Trophoblast cell (in vitro differentiated cells and primary cell): ENCODE measurements at places on chromosomes 16 and 17.

DNA sequence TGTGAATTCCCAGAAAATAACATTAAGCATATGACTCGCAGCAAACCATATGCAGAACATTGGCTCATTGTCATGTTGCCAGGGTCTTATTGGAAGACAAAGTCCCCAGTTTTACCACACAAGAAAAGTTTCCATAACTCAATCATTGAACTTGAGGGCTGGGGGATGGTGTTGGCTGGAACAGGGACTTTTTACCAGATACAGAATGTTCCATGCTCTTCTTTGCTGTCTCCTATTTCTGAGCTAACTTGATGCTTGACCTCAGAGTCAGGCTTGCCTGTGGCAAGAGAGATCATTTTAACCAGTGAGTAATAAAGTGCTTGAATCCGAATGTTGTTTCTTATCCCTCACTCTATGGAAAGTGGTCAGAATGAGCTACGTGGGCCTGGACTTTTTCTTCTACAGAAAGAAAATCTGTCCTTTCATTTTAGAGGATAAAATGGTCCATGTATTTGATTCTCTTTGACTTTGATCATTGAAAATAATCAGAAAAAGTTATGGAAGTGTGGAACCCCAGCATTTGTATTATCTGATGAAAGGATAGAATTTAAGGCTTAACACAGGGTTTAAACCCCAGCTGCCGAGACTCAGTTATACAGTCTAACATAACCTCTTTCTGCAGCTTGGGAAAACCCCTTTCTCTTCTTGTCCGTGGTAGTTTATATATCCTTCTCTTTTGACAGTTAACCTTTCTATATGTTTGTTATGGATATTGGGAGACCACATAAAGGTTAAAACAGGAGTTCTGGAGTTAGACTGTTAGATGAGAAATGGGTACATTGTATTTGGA, 67.0 kb downstream of the TUBD1 start:
- DNase-seq: peak; percentile 2

DNA sequence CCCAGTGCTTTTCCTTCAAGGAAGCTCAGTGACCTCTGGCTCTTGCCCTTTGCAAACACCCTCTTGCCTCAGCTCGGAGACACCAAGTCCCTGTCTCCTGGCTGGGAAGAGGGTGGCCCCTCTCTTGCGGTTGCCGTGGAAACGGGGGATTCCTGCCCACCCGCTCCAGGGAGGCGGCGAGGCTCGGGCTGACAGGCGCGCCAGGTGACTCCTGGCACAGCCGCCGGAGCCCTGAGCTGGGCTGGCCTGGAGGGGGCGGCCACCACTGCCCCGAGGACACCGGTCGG, 71.4 kb downstream of the ABR start:
- no peak for DNase-seq

- DNase-seq: no peak
Observed at GRCh38 chr17:61519754-61520440, 67.7 kb downstream of the TBX4 start.

DNA sequence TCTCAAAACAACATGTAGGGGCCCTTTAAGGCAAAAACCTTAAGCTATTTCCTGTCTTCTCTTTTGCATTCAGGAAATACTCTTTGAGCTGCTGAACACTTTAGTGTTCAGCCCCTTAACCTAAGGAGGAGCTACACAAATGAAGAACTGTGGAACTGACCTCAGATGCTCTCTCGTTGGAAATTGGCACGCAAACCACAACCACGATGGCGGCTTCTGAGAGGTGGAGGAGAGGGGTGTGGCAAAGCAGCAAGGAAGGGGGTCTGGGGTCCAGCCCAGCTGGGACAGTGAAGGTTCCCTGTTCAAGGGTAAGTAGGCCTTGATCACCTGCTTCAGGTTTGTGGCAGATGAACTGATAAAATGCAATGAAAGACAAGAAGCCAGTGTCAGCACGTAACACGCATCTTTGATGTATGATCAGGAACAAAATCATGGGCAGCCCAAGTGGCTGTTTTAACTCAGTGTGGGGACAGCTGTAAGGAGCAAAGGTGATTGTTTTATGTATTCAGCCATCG, 291.6 kb upstream of the TNRC6C start:
- DNase-seq: no peak

DNA sequence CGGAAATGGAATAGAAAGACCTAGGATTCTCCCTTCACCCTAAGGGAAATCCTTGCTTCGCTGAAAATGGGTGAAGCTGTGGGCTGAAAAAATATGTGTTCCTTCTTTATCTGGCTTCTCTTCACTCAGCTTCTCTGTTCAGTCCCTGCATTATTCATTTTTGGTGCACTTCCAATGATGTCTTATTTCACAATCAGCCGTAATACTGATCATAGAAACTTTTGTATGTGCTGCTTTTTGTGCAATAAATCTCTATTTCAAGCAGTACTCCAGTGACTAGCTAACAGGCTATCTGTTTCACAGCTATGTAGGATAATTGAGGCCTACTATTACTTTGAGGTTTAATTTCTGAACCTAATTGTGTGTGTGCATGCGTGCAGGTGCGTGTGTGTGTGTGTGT, 144.6 kb downstream of the FOXL1 start:
- no peak for DNase-seq

DNA sequence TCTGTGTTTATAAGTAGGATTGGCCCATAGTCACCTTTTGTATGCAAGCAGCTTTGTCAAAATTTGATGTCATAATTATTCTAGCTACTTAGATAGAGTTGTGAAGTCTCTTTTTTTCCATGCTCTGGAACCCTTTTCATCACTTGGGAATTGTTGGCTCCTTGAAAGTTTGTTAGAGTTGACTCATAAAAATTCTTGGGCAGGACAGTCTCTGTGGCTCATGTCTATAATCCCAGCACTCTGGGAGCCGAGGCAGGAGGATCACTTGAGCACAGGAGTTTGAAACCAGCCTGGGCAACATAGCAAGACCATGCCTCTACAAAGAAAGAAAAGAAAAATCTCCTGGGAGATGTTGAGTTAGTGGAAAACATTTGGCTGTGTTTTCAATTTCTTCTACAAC, 45.7 kb upstream of the MRC2 start:
- DNase-seq: no peak

DNA sequence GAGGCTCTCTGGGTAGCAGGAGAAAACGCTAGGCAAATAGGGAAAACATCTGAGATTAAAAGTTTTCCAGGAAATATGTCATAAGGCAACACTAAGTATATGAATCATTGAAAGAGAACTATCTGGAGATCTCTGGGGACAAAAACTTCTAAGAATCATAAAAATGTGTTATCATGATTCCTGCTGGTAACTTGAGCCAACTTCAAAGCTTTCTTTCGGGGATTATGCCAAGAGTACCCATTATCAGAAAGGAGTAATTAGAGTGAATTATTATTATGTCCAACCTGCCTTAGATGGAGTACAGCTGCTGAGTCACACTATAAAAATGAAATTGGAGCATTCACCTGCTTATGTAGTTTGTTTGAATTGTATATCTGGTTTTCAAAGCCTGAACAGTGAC, 488.5 kb upstream of the SOX9 start:
- DNase-seq: peak; percentile 61

- no peak for DNase-seq
Observed at GRCh38 chr17:69533481-69534234, 119.2 kb downstream of the MAP2K6 start.

- DNase-seq: no peak
Observed at GRCh38 chr17:4950075-4950745, 709 bp upstream of the ENO3 start.

DNA sequence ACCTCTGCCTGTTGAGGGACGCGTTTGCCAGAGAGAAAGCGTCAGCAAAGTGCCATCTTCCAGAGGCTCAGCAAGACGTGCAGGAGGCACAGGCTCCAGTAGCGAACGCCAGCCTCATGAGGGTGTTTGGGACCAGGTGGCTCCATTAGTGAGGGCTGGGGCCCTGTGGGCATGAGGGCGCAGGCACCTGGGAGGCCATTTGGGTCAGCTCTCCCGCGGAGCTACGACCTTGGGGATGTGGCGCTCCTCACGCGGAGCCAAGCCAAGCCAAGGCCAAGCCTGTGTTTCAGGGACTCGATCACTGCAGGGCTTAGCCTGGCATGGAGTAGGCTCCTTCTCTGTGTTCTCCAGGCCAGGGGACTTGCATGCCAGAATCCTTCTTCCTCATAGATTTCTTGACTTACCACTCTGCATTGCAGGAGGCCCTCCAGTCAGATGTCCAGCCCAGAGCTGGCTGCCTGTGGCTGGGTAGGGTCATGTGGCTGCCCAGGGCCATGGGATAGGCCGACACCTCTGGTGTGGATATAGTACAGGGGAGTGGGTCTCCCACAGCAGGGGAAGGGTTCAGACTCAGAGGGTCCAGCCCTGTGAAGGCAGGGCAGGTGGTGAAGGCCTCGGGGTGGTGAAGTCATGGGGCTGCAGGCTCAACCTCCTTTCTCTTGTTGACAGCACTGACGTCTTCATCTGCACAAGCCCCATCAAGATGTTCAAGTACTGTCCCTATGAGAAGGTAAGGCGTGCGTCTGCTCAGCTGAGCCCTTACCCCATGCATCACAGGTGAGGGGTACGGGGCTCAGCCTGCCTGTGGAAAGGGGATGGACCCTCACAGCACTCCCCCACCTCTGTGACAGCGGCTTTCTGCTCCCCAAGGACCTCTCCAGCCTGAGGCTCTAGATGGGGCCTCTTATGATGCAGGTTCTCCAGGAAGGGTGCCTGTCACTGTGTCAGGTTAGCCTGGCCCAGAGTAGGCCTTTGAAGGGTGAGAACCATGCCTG, 19.6 kb downstream of the NT5M start:
- DNase-seq: no peak

DNA sequence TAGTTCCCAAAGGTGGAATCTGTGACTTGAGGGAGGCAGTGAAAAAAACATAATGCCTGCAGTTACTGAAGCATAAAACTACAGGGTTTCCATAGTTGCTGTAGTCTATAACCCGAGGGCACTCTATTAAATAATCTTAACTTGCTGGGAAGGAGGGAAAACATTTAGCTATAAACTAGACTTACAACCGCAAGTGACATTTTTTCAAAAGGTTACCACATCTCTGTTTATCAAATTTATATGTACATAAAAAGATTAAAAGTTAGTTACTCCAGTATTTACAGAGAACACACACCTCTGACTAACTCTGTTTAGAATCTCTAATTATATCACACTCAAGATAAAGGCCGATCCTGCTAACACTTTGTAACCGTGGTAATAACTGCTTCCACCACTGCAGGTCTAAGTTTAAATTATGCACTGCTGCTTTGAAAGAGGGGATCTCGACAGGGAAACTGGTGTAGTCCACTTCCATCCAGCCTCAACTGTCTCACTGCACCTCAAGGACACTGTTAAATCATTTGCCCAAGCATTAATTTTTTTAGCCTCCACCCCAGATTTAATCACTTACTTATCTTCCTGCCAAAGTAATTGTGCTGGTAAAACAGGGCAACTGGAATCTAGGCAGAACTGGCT, 14.6 kb downstream of the KCNJ16 start:
- peak; percentile 44 for DNase-seq

GRCh38 chr17:54864636-54865356, 35.9 kb upstream of the TOM1L1 start:
- no peak for DNase-seq

DNA sequence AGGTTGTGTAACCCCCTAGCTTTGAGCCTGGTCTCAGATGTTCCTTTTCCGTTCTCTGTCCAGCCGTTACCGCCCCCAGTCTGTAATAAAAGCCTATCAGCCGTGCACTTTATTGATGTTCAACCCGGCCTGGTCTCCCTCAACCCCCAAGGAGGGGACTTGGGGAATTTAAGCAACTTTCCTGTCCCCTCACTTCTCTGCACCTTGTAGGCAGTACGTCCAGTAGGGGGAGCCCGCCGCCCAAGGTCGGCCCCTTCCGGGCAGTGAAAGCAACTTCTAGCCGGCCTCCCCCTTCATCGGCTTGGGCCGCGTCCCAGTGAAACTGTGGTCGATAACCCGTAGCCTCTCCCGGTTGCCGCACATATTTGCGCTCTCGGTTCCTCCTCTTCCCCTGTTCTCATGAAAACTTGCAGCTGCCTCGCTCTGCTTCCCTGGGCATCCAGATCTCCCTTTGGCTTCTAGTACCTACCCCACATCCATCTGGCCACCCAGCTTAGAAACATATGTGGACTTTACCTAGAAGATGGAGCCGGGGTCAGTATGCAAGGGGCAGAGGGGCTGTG, 7.9 kb downstream of the PNPO start:
- DNase-seq: peak; percentile 74

DNA sequence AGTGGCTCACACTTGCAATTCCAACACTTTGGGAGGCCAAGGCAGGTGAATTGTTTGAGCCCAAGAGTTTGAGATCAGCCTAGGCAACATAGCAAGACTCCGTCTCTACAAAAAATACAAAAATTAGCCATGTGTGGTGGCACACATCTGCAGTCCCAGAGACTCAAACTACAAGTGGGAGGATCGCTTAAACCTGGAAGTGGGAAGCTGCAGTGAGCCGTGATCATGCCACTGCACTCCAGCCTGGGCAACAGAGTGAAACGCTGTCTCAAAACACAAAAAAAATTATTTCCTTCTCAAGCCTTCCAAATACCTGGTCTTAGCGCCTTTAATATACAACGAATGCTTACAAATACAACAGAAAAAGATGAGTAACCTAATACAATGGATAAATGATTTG, 19.7 kb upstream of the CBX2 start:
- no peak for DNase-seq

GRCh38 chr17:4198995-4199394, 56.0 kb downstream of the CYB5D2 start:
- DNase-seq: no peak

DNA sequence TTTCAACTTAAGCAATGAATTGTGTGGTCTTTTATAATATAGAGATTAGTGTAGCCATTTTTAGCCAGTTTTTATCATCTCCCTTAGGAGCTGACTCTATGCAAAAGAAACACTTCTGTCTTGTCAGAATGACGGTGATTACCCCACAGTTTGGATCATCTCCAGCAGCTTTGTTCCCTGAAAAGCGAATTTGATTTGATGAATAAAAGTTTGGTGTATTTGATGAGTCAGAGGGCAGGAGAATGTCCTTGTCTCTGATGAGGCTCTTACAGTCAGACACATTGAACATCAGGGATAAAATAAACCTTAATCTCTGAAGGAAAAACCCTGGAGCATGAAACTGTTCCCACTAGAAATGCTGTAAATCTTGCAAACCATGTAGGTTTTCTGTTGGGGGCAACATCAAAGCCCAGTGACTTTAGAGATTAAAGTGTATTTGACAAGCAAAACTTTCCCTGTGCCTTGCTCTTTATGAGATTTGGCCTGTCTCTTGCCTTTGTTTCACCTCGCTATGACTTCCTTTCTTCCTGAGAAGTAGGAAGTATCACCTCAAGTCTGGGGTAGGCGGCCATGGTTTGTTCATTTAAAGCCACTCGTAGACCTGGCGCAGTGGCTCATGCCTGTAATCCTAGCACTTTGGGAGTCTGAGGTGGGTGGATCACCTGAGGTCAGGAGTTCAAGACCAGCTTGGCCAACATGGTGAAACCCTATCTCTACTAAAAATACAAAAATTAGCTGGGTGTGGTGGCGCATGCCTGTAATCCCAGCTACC, 209.3 kb downstream of the FTO start:
- no peak for DNase-seq

GRCh38 chr16:35252356-35252936, 1793.0 kb downstream of the TP53TG3F start:
- peak; percentile 1 for DNase-seq

DNA sequence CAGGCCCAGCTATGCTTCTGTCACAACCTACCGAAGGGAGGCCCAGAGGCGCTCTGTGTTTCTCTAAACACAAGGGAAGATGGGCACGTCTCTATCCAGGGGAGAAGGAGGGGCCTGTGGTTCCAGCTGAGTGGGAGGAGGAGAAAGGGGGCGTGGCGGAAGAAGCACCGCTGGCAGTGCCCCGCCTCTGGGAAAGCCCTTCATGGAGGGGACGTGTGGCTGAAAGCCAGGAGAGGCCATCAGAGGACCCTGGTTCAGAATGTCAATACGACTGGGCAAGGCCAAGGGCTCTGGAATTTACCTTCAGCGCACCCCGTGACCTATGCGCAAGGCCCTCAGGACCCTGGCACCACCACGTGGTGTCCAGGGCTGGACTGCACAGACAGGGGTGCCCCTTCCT, 12.3 kb upstream of the SLC38A8 start:
- DNase-seq: no peak
